ENCODE measurements at places on chromosomes 12 and 14.

DNA sequence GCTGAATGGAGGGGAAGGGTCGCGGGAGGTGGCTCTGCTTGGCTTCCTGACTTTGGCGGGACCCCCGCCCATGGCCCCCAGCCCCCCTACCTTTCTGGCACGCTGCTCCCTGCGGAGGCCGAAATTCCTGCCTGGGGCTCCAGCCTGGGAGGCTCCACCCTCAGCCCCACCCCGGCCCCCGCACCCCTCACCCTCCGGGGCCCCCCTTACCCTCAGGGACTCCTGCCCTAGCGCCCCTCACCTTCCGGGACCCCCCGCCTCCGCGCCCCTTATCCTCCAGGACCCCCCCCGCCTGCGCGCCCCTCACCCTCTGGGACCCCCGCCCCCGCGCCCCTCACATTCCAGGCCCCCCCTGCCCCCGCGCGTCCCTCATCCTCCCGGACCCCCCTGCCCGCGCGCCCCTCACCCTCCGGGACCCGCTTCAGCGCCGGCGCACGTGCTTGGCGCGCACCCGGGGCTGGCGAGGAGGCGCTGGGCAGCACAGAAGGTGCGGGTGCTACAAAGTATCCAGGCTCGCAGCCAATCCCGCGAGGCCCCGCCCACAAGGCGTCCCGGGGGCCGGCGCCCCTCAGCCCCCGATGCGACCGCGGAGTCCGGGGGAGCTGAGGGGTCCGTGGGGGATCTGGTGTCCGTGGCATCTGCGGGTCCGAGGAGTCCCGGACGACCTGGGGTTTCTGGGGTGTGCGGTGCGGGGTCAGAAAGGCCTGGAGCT is at the start of gene ANHX:
Gene ANHX, minus strand, starts transcription at position 477 of the 712 bp plus-strand sequence. CDS start 1,521 bp downstream, outside the sequence.
- DNase-seq = no peak

DNA sequence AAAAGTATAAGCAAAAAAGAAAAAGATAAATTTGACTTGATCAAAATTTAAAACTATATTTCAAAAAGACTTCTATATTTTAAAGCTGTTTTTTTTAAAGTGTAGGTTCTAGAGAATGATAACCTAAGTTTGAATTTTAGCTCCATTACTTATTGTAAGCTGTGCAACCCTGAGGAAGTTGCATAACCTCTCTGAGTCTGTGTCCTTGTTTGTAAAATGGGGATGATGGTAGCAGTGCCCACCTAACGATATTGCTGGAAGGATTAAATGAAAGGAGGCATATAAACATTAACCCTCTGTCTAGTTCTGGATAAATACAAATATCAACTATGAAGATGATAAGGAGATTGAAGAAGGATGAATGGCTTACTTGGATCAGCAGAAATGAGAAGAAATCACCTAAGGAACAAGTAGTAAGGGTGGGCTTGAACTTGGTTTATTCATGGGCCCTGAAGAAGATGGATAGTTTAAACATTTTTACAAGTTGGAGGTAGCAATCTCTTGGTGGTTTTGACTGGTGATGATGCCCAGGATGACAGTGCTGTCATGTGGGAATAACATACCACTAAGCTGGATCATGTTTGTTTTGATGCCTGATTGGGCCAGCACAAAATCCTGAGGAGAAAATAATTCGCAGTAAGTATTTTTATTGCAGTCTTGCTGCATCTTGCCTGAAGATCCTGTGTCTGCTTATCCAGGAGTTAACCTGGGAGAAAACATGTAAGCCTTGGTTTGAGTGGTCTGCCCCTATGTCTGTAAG is 35.0 kb downstream of the TXNRD1 start:
- no peak for DNase-seq

GRCh38 chr12:90235642-90236041 is 527.0 kb upstream of the ATP2B1 start:
- no peak for DNase-seq

DNA sequence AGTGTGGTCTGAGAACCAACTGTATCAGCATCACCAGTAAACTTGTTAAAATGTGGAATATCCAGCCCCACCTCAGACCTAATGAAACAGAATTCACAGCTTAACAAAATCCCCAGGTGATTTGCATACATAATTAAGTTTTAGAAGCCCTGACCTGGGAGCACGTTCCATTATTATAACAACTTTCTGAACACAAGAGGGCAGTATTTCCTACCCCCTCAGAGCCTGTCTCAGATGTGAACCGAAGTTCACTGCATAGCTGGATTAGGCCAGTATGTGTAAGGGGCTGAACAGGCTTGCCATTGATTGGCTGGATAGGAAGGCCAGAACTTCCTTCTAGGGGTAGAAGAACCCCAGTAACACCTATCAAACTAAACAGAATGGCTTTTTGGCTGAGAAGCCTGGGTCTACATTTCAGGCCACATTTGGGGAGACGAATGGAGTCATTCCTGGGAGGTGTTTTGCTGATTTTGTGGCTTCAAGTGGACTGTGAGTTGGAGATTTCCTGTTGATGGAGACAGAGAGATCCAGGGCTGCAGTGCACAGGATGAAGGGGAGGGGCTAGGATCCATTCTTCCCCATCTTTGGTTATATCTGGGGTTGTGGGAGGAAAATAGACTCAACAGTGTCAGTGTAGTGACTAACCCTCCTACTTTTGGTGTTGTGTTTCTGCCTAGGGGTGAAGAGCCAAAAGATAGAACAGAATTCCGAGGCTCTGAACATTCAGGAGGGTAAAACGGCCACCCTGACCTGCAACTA is 94.7 kb upstream of the OR4E1 start:
- no peak for DNase-seq

- DNase-seq = no peak
These were observed 5.4 kb upstream of the DPPA3 start for GRCh38 chr12:7705846-7706245.

- DNase-seq = no peak
These were observed 6.1 kb downstream of the HOXC5 start for GRCh38 chr12:54038871-54039414.

DNA sequence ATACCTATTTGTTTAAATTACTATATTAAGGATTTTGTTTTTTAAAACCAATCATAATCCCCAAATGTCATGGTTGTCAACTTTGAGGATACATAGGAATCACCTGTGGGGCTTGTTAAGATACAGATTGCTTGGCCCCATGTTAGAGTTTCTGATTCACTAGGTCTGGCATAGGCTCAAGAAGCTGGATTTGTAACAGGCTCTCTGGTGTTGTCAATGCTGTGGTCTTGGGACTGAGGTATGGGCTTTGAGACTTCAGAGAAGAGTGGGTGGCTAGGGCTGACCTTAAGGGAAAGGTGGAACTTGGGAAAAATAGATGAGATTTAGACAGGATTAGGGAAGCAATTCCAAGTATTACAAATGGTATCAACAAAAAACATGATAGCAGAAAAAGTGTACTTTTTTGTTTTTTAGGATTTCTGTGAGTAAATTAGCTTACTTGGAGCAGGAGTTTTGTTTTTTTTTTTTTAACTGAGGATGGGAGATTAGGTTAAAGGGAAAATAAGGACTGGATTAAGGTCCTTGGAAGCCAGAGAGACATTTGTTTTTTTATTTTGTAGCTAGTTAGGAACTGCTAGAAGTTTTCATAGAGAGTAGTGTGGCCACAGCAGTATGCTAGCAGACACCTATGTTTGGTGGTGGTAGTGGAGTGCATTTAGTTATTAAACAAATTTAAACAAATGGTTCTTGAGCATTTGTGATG is 88.6 kb downstream of the RAD51B start:
- DNase-seq = no peak

GRCh38 chr12:80226576-80226975 is 127.2 kb downstream of the OTOGL start:
- DNase-seq = no peak

GRCh38 chr12:124097701-124098100 is 124.7 kb downstream of the ZNF664 start:
- DNase-seq = no peak

GRCh38 chr14:78872837-78873236 is 702.7 kb downstream of the NRXN3 start:
- no peak for DNase-seq

- DNase-seq = peak; percentile 72
These were observed 1.0 kb downstream of the BLTP3B start for GRCh38 chr12:100141666-100141997.

DNA sequence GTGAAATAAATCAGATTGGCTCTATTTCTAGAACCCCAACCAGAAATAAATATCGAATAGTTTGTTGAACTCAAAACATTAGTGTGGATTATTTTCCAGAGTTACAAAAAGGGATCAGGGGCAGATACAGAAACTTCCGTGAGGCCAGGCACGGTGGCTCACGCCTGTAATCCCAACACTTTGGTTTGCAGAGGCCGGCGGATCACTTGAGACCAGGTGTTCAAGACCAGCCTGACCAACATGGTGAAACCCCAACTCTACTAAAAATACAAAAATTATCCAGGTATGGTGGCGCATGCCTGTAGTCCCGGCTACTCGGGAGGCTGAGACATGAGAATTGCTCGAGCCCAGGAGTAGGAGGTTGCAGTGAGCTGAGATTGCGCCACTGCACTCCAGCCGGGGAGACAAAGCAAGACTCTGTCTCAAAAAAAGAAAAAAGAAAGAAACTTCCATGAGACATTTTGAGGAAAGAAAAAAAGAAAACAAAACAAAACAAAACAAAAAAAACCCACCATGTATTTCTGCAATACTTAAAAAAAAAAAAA is 2.1 kb downstream of the FBXO21 start:
- no peak for DNase-seq

DNA sequence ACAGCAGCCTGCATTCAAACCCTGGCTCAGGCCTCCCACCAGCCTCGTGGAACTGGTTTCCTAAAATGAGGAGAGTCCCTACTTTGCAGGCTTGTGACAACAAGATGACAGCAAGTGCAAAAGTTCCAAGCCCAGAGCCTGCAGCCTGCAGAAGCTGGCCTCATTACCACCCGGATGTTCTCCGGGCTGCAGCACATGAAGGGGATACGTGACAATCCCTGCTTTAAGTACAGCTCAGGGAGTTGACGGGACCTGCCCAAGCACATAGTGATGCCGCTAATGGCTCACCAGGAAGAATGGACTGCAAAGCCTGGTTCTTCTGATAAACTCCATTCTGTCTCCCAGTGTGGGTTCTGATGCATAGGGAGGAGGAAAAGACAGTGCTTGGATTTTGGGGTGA is 15.0 kb downstream of the SSH1 start:
- DNase-seq = no peak

DNA sequence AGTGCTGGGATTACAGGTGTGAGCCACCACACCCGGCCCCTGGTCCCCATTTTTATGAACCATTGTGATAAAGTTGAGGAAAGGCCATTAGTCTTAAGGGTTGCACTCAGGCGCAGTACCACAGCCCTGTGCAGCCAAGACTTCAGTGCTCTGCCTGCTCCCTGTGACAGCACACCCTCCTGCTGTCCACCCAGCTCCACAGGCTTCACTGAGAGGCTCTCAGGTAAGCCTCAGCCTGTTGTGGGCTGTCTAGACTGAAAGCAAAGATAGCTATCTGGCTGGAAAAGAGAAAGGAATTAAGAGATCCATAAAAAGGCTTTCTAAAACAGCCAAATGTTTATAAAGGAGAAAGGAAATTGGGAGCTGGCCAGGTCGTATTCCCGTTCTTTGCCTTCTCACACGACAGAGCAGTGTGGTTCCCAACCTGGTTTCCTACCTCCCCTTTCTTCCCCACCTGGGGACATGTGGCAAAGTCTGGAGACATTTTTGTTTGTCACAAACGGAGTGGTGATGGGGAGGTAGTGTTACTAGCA is 19.1 kb upstream of the DNM1L start:
- DNase-seq = no peak

DNA sequence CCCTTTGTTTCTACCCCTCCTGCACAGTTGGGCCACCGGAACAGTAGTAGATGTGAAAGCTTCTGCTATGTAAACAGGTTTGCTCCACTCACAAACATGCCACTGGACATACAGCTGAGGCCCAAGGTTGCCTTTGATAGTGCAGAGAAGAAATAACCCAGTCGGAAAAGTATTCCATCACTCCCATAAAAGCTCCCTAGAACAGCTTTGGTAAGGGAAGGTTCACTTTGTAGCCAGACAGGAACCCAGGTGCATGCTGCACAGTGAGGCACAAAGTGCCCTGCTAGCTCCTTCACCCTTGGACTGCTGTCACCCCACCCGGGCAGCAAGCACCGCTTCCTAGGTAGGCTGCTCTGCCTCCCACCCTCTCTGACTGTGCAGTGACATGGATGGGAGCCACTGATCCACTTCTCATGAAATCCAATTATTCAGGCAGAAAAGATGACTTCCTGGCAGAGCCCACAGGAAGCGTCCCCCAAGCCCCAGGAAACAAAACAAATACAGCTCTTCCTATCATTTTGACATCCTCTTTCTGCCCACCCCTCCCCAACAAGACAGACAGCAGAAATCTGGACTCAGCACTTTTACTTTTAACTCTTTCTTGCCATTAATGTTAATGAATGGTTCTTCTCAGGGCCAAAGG is 100.2 kb downstream of the SRGAP1 start:
- no peak for DNase-seq

- no peak for DNase-seq
These were observed 21.4 kb upstream of the VSX2 start for GRCh38 chr14:74217672-74218448.

GRCh38 chr12:131810726-131811125 is 17.5 kb upstream of the MMP17 start:
- DNase-seq = no peak

Data from SIG-M5 (cell line).